Activated naive CD4-positive, alpha-beta T cell treated with anti-CD3 and anti-CD28 coated beads for 36 hours (primary cell): ENCODE measurements at places on chromosomes 2 and 18. TPM values are rescaled to one million over a fixed set of nuclear protein-coding genes. Genes with fewer than 3 reads are reported as not detected.

DNA sequence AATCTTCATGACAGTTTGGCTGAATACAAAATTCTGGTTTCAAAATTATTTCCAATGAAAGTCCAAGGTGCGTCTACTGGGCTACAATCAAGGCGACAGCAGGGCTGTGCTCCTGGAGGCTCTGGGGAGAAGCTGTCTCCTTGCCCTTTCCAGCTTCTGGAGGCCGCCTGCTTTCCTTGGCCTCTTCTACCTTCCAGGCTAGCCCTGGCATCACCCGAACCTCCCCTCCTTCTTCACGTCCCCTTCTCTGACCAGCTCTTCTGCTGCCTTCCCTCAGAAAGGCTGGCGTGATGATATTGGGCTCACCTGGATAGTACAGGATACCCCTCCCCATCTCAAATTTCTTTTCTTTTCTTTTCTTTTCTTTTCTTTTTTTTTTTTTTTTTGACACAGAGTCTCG is 115.5 kb downstream of the KCNF1 start:
- DNase-seq = no peak

DNA sequence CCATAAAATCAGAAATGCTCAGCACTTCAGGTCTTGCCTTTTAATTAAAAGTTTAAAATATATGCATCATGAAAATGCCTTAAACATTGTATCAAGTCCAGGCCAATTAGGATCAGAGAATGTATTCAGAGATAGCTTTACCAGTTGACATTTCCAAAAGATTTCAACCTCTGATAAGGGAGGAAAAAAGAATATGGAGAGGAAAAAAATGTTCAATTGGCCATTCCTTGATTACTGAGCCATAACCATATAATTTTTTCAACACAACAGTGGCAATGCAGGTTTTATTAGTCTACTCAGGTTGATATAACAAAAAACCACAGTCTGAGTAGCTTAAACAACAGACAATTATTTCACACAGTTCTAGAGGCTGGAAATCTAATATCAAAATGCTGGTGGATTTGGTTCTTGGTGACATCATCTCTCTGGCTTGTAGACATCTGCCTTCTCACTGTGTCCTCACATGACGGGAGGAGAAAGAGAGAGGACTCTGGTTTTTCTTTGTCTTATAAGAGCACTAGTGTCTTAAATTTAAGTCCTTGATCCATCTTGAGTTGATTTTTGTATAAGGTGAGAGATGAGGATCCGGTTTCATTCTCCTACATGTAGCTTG is 111.9 kb downstream of the IRS1 start:
- no peak for DNase-seq

The FBXO15 gene
- 1.3 TPM for total RNA-seq

DNA sequence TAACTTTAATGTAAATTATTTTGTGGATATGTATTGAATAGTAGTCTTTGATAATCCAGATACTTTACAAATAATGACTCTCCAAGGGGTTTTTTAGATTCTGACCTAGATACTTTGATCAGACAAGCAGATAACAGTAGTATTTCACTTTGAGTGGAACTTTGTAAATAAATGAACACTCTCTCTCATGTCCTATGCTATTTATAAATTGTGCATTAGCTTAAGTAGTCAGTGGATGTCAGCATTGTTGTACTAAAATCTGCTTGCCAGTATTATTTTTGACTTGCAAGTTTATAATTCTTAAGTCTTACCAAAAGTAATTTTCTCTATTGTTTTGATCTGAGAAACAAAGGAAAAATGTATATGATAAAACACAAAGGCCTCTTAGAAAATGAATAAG is 1113.1 kb upstream of the NRXN1 start:
- no peak for DNase-seq

DNA sequence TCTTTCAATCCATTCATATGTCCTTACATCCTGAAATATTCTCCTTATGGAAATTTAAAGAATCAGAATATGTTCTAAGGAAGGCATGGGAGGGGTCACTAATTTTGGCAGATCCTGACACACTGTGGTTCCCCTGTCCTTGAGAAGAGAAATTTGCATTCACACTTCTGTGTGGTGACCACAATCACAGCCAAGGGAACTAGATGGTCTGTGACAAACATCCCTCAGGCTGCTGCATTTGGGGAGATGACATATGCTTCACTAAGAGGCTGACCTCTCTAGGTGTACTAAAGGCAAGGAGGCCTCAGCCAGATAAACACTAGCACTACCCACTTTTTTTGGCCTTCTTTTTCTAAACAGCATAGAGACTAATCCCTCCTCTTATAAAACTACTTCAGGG is 129.6 kb downstream of the MREG start:
- DNase-seq = no peak

- DNase-seq = no peak
These were observed 487.3 kb upstream of the VWC2L start for GRCh38 chr2:213923543-213923942.

GRCh38 chr2:144099340-144099739 is 420.6 kb downstream of the ZEB2 start:
- DNase-seq = no peak

DNA sequence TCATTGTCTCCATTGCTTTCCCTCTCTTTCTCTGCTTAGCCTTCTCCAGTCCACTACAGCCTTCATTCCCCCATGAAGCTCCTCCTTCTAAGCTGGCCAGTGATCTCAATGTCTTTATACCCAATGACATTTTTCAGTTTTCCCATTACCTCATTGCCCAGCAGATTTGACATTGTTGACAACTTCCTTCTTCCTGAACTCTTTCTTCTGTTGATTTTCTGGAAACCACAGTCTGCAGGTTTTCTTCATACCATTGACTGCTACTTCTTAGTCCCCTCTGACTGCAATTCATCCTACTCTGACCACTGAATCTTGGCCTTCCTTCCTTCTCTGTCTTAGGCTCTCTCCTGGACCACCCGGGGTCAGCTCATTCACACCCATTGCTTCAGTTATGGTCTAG is 22.9 kb upstream of the SPP2 start:
- DNase-seq = no peak

DNA sequence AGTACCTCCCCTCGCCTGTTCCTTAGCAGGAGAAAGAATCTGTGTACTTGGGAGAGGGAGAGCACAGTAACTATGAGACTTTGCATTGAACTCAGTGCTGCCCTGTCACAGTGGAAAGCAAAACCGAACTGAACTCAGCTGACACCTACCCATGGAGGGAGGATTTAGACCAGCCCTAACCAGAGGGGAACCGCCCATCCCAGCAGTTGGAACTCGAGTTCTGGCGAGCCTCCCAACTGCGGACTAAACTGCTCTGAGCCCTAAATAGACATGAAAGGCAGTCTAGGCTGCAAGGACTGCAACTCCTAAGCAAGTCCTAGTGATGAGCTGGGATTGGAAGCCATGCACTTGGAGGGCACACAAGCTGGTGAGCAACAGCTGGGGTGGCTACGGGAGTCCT is 110.4 kb downstream of the GRB14 start:
- DNase-seq = no peak

The CACNB4 gene
- 0.10 TPM for total RNA-seq

DNA sequence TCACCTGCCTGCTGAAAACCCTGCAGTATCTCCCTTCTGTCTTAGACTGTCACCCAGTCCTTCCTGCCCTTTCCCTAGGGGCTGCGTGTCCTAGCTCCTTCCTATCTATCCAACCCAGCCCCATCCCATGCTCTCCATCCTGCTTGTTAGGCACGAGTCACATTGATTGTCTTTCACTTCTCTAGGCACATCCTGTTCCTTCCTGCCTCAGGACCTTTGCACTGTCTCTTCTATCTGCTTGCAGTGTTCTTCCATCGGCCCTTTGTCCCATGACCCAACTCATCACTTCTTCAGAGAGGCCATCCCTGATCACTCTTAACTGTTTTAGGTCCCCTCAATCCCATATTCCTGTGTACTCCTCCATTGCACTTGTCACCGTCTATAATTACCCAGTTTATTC is 50.4 kb downstream of the MERTK start:
- DNase-seq = no peak

DNA sequence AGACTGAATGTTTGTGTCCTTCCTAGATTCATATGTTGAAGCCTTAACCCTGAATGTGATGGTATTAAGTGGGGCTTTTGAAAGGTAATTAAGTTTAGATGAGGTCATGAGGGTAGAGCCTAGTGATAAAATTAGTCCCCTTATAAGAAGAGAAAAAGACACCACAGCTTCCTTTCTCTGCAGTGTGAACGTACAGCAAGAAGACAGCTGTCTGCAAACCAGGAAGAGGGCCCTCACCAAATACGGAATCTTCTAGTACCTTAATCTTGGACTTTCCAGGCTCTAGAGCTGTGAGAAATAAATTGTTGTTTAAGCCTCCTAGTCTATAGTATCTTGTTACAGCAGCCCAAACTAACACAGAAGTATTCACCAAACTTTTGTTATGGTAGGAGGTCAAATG is 57.1 kb upstream of the CYTIP start:
- no peak for DNase-seq

- no peak for DNase-seq
These were observed 136.5 kb upstream of the CTDP1 start for GRCh38 chr18:79542876-79543750.

GRCh38 chr2:81276595-81276994 is 972.0 kb upstream of the LRRTM1 start:
- no peak for DNase-seq

The NBEAL1 gene
- 8.3 TPM for total RNA-seq

GRCh38 chr2:28407976-28408690 is 15.5 kb downstream of the FOSL2 start:
- DNase-seq = no peak

DNA sequence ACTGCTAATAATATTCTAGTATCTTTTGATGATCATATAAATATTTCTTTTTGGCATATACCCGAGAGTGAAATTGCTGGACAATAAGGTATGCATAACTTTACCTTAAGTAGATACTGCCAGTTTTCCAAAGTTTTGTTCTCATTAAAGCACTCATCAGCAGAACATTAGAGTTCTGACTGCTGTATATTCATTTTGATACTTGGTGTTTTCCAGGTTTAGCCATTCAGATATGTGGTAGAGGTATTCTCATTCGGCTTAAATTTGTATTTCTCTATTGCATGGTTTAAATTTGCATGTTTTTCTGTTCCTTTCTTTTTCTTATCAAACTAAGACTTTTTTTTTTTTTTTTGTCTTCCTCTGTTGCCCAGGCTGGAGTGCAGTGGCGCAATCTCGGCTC is 18.2 kb downstream of the CYBRD1 start:
- no peak for DNase-seq

DNA sequence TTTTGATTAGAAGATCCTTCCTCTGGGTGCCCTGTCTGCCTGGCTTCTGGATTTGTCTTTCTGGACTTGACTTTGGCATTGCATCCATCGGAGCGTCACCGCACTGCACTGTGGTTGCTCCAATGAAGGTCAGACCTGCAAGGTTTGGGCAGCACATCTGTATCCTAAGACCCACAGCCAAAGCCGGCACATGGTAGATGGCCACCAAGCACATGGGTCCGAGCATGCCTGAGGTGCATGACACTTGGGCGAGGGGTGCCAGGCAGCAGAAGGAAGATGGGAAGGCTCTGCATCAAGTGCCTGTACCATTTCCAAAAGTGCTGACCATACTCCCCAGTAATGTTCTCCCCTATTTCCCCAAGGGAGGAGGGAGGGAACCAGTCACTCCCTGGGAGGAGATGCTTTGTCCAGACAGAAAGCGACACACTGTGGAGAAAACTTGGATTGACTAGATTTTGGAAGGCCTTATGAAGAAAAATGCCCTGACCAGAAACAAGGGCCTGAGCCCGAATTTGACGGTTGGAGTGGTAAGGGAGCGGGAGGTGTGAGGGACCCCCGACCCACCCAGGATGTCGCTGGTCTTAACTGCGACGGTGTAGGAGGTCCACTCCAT is 149.9 kb downstream of the LOXHD1 start:
- no peak for DNase-seq

DNA sequence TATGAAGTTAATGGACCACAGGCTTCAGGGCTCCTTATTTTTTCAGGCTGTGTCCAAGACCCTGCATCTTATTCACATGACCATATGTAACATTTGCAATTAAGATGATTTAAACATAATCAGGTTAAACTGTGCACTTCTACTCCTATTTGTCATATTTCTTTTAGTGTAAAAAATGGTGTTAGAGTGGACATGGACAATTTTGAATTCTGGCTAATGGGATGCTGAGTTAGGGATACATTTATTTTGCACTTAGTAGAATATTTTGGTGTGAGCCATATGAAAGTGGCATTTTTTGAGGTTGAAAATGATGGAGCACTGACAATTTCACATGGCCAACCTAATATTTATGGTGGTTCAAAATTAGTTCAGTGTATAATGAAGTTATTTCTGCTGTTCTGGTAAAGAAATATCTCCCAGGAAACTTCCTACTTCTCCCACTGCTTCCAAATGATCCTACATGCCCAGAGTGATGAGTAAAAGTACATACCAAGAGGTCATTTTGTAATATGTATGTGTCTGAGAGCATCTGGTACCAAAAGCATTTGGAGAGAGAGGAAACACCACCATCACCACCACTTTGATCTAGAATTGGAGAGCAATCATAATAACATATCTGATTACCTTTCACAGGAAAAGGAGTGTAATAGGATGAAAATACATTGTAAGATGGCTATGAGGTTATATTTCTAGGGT is 36.0 kb downstream of the GULP1 start:
- DNase-seq = no peak

DNA sequence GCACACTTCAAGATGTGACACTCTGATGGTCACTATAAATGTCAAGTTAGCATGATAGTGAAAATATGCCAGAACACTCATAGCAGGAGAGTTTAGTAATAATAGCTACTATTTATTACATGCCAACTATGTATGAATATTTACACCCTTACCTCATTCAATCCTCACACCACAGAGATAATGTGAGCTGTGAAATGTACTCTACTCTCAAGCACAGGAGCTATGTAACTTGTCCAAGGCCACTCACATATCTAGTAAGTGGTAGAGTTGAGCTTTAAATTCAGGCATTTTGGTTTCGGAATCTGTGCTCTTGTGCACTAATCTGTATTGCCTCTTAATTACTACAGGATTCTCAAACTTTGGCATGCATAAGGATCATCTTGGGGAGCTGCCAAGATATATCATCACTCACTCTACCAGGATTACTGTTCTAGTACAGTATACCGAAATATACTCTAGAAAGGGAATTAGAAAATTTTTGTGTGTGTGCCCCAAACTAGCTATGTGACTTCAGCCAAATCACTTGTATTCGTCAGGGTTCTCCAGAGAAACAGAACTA is 154.3 kb downstream of the PLCL1 start:
- DNase-seq = no peak

GRCh38 chr2:195694553-195694952 is 37.5 kb downstream of the SLC39A10 start:
- DNase-seq = no peak

DNA sequence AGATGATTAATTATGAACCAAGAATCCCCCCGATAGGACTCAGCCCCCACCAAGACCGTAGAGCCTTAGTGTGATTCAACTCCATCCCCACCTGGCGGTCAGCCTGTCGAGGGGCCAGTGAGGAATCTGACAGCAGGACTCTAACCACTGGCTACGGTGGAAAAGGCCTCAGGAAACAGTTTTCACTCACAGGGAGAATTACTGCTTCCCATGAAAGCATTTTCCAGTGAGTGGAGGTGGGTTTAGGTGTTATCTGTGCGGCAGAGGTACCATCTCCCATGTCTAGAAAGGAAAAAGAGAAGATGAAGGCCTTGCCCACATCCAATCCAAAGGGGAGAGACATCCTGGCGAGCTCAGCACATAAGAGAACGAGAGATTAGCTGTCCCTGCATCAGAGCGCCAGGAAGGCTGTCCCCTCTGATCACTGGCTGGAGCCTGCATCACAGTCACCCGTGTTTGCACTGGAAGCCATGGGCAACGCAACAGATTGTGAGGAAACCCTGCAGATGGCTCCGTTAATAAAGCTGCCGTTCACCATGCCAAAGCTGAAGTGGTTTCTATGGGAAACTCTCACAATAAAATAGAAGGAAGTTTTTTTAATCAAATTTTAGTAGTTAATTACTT is 22.3 kb downstream of the COX7A2L start:
- DNase-seq = no peak
